ENCODE measurements at places on chromosomes 7 and 10.

DNA sequence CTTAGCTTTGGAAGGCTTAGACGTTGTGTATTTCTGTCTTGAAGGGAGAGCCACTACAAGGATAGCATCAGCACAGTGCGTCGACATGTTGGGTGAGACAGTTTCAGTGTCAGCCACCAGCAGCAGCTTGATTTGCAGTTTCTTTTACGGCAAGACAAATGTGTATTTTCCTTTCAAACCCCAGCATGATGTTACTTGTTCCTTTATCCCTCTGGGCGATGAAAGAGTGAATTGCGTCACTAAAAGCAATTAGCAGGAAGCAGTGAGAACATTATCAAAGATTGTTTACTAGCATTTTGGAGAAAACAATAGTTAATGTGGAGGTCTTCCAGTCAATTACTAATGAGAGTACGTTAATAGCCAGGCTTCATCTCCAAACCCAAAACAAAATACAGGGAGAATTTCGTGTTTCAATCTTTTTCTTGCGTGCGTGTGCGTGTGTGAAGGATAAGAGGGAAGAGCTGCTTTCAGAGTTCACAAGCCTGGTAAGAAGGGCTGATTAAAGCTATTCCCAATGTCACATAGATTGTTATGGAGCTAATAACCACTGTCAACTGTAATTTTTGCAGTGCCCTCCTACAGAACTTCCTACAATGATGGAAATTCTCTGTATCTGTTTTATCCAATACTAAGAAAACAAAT, 157.1 kb upstream of the AOAH start:
- no peak for DNase-seq

DNA sequence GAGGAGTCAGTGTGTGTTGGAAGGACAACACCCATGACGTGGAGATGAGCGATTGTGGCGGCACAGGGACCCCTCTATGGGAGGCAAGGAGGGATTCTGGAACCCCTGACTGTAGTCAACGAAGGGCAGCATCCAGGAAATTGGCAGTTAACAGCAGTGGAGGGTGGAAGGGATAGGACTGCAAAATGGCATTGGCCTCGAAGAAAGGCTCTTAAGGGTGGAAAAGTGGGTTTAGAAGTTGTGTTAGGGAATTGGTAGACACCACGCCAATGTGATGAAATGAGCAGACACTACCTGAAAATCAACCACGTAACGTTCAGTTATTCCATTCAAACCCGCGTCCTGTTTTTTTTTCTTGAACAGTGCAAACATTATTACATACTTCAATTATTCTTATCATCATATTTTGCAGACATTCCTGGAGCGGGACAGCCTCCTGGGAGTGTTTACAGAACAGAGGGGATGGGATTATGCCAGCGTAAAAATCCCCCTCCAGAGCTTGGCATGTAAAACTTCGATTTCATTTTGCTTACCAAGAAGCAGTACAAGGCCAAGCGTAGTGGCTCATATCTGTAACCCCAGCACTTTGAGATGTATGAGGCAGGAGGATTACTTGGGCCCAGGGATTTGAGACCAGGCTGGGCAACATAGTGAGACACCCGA, 272.1 kb downstream of the WDR37 start:
- no peak for DNase-seq

GRCh38 chr7:4119848-4120247, 562.2 kb upstream of the FOXK1 start:
- no peak for DNase-seq

DNA sequence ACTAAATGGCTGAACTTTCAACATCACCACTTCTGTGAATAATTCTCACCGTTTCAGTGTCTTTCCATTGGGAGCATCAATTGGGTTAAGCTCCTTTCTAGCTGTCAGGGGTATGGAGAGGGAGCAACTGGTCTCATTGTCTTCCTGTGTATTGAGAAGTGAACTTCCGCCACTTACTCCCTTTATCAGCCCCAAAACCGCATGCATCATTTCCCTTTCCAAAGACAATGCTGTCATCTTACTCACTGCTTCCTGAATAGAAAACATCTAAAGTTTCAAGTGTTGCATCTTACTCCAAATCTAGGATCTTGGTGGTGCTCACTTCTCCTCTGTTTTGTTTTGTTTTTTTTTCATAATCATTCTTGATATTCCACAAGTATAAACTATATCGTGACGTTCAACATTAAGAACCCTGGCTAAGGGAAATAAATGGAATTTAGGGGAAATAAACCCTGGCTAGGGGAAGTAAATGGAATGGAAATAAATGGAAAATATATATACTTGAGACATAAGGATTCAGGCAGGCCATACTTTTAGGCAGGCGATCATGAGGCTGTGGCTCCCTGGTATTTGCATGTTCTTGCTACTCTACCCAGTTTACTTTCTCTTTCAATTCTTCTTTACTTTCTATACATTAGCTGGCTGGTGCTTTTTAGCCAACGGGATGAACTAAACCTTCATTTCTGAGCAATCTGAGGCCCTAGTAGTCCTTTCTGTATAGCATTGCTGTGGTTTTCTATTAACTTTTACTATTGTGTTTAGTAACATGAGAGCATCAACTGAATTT, 371.9 kb downstream of the BMPER start:
- peak; percentile 25 for DNase-seq

GRCh38 chr7:8594115-8594514, 160.7 kb downstream of the NXPH1 start:
- DNase-seq, result no peak

- DNase-seq, result no peak
Measured at GRCh38 chr10:49118430-49119074, 3.2 kb upstream of the VSTM4 start.

- no peak for DNase-seq
Measured at GRCh38 chr10:75402486-75403143, 1.1 kb upstream of the ZNF503 start.

Measured in fibroblast of mammary gland (primary cell).